ENCODE measurements at places on chromosomes 7 and 10.

GRCh38 chr10:69383558-69383957, 33.2 kb downstream of the TACR2 start:
- no peak for DNase-seq

DNA sequence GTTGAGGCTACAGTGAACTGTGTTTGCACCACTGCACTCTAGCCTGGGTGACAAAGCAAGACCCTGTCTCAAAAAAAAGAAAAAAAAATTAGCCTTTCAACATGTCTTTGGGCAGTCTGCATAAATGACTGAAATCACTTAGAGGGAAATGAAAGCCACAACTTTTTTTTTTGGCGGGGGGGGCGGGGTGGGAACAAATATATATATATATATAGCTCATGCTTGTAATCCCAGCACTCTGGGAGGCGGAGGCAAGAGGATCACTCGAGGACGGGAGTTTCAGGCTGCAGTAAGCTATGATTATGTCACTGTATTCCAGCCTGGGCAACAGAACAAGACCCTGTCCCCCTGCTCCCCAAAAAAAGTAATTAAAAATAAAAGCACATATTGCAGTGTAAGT, 23.4 kb upstream of the MICU1 start:
- no peak for DNase-seq

DNA sequence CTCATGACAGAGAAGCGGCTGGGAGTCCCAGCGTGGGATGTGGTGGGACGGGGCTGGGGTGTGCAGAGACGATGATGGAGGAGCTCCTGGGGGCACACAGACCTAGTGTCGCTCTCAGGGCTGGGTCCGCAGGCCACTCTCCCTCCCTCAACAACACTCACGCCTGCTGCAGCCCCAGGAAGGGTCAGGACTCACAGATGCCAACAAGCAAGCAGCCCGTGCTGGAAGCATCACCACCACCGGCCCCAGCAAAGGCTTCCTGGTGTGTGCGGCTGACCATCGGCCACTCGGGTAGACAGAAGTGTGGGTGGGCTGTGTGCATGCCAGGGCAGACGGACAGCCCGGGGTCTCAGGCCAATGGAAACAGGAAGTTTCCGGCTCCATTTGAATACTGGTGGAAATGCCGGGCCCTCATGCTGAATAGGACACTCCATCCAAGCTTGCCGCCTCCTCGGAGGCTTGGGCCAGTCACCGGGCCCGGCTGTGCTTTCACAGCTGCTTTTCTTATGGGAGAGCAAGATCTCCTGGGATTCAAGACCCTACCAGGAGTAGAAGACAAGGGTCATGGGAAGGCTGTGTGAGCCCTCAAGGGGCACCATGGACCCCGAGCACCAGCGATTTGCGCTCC, 178.1 kb downstream of the ELFN1 start:
- no peak for DNase-seq

DNA sequence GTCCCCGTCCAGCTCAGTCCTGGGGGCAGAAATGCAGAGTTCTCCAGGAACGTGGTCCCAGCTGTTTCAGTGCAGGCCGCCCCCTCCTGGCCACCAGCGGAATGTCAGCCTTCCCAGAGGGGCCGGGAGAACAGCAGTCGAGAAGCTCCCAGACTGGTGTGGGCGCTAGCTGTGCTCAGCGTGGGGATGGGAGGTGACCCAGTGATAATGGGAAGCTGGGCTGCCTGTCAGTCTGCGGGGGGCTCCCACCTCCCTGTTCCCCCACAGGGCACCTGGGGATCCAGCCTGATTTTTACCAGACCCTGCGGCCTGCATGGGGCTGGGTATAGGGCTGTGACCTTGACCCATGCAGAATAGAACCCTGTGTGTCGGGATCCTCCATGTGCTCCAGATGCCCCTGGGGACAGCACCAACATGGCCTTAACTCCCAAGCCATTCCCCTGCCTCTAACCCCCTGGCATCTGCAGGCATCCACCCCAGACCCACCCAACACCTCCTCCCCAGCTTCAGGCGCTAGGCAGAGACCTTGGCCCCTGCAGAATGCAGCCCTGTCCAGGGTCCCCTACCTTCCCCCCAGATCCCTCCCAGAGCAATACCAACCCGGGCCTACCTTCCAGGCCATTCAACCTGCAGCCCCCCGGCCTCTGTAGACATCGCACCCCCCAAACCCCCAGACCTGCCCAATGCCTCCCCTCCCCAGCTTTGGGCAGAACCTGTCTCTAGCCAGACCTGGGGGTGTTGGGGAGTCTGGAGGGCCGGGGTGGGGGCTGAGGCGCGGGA, 880 bp upstream of the ELN start:
- no peak for DNase-seq

DNA sequence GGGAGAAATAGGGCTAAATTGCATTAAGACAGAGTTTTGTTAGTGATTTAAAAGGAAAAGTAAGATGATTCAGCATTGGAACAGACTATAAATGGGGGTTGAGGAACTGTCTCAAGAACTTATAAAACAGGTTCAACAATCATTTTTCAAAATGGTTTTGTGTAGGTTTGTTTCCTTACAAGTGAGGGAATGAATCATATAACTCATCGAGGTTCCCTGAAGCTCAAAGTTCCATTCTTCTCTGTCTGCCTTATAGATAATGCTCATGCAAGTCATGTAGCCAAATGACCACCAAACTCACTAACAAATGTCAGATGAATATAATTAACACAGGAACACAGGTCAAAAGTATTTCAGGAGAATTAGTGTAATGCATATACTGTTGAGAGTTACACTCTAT, 27.7 kb downstream of the ADAM22 start:
- no peak for DNase-seq

- DNase-seq = no peak
These were observed 114.1 kb downstream of the EMX2 start for GRCh38 chr10:117656385-117657367.

DNA sequence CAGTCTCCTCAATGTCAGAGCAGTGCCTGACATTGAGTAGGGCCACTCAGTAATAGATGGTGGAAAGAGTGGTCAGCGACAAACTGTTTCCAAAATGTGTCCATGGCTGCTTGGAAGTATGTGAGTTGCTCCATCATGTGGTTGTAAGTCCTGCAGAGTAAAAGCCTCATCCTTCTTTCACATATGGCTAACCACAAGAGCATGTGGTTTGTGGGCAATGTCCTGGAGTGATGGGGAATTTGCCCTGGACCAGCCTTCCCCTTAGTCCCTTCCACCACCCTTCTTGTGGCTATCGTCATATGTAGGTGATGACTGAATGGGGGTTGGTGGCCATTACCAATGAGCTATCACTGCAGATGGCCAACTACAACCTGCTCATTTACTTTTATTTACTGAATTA, 33.0 kb upstream of the PLXNA4 start:
- no peak for DNase-seq

GRCh38 chr7:8827329-8827728, 393.9 kb downstream of the NXPH1 start:
- no peak for DNase-seq

- no peak for DNase-seq
These were observed 7.2 kb downstream of the WDR37 start for GRCh38 chr10:1063232-1063865.

DNA sequence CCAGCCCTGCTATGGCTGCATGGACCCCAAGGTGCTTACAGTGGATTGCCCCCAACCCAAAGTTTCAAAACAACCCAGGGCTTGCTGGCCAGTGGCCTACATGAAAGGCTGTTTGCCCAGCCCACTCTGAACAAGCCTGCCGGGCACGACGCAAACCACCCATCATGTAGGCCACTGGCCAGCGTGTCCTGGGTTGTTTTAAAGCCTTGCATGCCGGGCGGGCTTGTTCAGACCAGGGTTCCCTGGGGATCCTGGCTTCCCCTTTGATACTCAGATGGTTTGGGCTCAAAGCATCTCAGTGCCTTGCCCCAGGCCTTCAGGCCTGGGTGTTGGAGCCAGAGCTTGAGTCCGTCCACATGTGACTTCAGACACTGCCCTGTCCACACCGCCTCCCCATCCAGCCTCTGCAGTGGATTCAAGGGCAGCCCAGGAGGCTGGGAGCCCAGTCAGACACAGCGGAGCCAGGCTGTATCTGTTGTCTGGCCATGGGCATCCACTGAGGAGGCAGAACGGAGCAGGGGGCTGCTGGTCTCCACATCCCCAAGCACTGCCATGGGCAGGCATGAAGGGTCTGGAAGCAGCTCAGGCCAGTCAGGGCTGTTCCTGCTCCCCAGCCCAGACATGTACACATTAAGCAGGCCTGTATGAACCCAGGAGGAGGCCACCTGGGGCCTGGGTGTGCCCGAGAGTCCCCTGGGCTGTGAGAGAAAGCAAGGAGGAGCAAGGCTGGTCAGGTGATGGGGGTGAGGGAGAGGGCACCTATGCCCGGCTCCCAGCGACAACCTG, 4.0 kb upstream of the ADIRF start:
- DNase-seq = no peak

GRCh38 chr10:63692220-63692896, 171.2 kb downstream of the REEP3 start:
- DNase-seq = no peak

DNA sequence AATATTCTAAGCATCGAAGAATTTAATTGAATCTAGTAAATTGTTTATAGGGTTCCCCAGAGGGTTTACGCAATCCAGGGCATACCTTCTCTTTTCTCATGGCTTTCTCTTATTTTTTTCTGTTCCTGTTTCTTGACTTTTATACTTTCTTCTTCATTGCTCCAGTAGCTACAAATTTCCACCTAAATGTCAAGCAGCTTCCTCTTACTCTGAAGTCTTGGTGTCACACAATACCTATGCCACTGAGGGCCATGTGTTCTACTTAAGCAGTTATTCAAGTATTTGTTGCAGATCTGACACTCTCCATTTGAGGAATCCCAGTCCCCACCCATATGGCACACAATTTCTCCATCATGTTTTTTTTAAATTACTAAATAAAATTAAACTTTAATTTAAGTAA, 343.1 kb upstream of the MBL2 start:
- DNase-seq = no peak

GRCh38 chr7:55190511-55191160, 171.8 kb downstream of the EGFR start:
- no peak for DNase-seq

- DNase-seq = no peak
These were observed 29.4 kb downstream of the LSMEM1 start for GRCh38 chr7:112510001-112510742.

GRCh38 chr10:131043039-131043691, 268.4 kb downstream of the TCERG1L start:
- no peak for DNase-seq

DNA sequence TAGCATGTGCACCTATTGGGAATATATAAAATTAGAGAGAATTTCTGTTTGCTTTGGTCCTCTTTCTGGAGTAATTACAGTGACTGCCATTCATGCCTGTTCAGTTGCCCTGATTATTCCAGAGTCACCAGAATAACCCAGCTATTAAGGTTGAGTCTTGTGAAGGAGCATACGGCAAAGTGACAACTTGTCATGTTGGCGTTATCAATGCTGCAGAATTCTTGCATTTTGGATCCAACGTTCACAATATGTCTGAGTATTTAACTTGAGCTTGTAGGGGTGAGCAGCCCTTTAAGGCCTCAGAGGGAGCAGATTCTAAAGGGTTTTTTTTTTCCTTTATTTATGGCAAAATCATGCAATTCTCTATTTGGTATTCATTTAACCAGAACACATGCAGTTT, 419.4 kb upstream of the MGMT start:
- no peak for DNase-seq

- DNase-seq = no peak
These were observed at the start of gene TMEM236 for GRCh38 chr10:17751781-17752445. TSS of gene TMEM236 (plus strand) at chr10:17752201. CDS start at chr10:17752296, 95 bp downstream.

- DNase-seq = no peak
These were observed 231.6 kb downstream of the TRIL start for GRCh38 chr7:28726555-28726954.

- DNase-seq = no peak
These were observed 395.9 kb downstream of the GRM8 start for GRCh38 chr7:126856691-126857291.

- no peak for DNase-seq
These were observed 649.2 kb downstream of the SDK1 start for GRCh38 chr7:3950249-3950648.

Data from esophagus squamous epithelium (tissue), 5 donors.